NT2/D1 (cell line): ENCODE measurements at places on chromosomes 2 and 18.

GRCh38 chr18:2968606-2969005 lies 44.3 kb downstream of the LPIN2 start:
- DNase-seq, result no peak

DNA sequence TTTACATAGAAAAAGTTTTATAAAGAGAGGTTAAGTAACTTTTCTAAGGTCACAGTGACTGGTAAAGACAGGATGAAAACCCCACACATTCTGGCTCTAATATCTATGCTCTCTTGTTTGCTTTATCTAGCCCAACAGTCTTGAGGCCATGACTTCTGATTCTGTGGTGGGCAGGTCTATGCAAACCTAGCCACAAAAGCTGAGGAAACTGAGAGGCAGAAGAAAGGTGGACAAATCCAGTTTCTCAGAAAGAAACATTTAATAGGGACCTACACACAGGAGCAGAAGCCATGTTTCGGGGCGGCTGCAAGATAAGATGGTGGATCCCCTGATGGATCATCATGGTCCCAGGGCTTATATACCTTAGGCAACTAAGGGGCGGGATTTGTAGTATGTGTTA lies 21.8 kb downstream of the HSPD1 start:
- no peak for DNase-seq

GRCh38 chr2:32965523-32966171 lies 18.9 kb downstream of the LTBP1 start:
- no peak for DNase-seq

- DNase-seq, result no peak
Measured at GRCh38 chr2:221614274-221614673, 42.2 kb upstream of the EPHA4 start.

GRCh38 chr2:241381872-241382271 lies 25.8 kb downstream of the FARP2 start:
- DNase-seq, result no peak

GRCh38 chr2:201248288-201248844 lies 12.0 kb upstream of the CASP8 start:
- DNase-seq, result no peak

- no peak for DNase-seq
Measured at GRCh38 chr2:223217373-223217772, 165.4 kb downstream of the KCNE4 start.

GRCh38 chr2:1791006-1791605 lies 46.8 kb upstream of the PXDN start:
- DNase-seq, result no peak

GRCh38 chr18:73719611-73720010 lies 428.0 kb downstream of the FBXO15 start:
- no peak for DNase-seq

DNA sequence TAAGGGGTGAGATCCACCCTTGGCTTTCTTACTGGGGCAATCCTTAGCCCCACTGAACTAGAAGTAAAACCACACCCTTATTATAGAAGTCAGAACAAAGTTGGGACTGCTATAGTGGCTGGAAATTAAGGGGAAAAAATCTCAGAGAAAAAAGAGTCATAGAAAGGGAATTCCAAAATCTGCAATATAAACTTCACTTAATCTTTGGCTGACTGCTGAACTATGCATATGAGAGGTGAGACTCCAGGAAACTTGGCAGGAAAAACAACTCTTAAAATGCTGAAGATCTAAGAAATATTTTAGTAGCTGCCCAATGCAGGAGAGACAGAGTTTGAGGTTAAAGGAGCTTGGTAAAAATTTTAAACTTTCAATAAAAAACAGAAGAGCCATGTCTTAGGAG lies 201.8 kb upstream of the FN1 start:
- DNase-seq, result no peak

- DNase-seq, result peak; percentile 32
Measured at GRCh38 chr2:16553226-16553625, 112.4 kb downstream of the CYRIA start.

GRCh38 chr18:1676387-1676786 lies 771.7 kb downstream of the ADCYAP1 start:
- DNase-seq, result no peak

- DNase-seq, result no peak
Measured at GRCh38 chr2:36731941-36732672, 35.6 kb downstream of the VIT start.

- no peak for DNase-seq
Measured at GRCh38 chr18:31436825-31437224, 10.7 kb upstream of the DSG3 start.

DNA sequence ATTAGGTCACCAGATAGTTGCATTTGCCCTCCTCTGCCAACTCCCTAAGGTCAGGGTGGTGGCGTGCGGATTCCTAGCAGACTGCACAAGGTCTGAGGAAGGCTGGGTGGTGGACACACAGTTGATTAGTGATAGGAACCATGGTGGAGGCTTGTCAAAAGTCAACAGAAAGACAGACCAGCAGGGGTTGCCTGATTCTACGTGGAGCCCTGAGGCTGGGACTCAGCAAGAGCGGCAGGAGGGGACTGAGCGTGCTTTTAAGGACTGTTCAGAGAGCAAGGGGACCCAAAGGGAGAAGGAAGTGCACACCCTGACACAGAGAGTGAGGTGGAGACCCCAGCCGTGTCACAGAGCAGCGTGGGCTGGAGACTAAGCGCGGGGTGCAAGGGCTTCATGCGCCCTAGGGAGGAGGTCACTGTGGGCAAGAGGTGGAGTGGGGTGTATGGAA lies 513.2 kb downstream of the RNF144A start:
- DNase-seq, result no peak

- DNase-seq, result no peak
Measured at GRCh38 chr2:45388541-45389100, 222.4 kb downstream of the SRBD1 start.

DNA sequence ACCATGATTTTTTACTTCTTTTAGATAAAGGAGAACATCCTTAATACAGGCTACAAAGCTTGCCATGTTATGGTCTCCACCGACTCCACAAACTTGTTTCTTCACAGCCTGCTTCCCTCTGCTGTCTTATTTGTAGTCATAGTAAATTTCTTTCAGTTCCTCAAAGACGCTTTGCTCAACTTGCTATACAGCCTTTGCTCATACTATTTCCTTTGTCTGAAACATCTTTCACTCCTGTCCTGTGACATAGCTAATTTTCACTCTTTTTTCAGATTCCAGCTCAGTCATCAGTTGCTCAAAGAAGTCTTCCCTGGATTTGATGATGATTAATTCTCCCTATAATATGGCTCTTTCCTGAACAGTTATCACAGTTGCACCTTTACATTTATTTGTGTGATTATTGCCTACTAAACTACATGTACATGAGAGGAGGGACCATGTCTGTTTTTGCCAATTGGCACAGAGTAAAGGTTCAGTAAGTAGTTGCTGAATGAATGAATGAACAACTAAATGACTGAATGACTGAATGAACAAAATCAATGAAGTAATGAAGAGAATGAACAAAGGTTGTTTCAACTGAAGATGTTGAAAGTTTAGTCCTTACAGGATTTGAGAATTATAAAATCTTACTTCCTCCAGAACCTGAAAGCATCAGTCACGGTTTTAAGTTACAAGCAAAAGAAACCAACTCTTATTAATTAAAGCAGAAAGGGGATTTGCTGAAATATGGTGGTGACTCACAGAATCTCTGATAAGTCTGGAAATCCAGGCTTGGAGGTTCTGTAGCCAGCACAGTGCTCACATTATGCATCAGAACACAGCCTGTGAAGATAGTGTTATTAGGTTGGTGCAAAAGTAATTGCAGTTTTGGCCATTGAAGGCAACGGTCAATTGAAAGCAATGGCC lies 186.4 kb upstream of the FAM98A start:
- no peak for DNase-seq

- DNase-seq, result no peak
Measured at GRCh38 chr2:168188002-168188401, 59.4 kb downstream of the STK39 start.

- DNase-seq, result no peak
Measured at GRCh38 chr2:44167311-44167907, 1.3 kb upstream of the PPM1B start.

GRCh38 chr2:48391616-48392015 lies 138.3 kb upstream of the STON1 start:
- no peak for DNase-seq

GRCh38 chr18:67142604-67143003 lies 373.9 kb downstream of the DSEL start:
- no peak for DNase-seq

- no peak for DNase-seq
Measured at GRCh38 chr2:216787851-216788540, 71.9 kb downstream of the TNP1 start.

DNA sequence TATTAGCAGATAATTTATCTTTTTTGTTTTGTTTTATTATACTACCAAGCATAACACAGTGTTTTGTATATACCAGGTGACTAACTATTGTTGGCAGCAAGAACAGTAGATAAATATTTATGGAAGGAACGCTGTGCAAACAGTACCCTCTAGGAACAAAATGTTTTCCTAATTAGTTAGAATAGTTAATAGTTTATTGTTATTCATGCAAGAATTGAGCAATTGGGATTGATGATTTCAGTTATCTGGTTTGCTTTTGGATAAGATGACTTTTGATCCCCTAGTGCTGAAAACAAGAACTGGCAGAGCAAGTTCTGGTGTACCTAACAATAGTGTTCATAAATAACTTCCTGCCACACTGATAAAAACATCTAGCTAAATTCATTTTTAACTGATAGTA lies 323.3 kb downstream of the TGIF1 start:
- no peak for DNase-seq

DNA sequence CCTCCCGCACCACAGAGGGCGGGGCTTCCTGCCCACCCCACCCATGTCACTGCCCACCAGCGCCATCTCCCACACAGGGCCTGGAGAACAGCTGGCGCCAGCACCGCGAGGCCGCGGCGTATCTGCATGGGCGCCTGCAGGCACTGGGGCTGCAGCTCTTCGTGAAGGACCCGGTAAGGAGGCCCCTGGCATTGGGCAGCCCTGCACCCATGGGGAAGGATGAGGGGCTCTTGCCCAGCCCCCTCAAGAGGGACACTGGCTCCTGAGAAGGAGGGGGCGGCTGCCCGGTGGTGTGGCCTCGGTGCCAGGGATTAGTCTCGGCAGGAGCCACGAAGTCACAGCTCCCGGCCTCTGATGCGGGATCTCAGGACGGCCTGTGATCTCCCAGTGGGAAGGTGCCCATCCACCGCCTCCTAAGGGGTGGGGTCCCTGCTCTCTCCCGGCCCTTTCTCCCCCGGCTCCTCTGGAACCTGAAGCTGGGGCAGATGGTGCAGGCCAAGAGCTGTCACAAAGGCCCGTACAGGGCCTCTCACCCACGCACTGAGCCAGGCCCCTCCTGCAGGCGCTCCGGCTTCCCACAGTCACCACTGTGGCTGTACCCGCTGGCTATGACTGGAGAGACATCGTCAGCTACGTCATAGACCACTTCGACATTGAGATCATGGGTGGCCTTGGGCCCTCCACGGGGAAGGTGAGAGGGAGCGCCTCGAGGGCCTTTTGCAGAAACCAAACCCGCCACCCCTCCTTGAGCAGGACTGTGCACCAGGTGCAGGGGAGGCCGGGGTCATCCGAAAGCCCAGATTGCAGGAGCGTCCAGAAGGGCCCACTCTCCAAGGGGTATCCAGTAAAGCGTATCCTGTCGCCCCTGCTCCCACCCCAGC lies 9.1 kb downstream of the AGXT start:
- DNase-seq, result no peak

- no peak for DNase-seq
Measured at GRCh38 chr18:76480913-76481312, 14.1 kb downstream of the ZNF516 start.

DNA sequence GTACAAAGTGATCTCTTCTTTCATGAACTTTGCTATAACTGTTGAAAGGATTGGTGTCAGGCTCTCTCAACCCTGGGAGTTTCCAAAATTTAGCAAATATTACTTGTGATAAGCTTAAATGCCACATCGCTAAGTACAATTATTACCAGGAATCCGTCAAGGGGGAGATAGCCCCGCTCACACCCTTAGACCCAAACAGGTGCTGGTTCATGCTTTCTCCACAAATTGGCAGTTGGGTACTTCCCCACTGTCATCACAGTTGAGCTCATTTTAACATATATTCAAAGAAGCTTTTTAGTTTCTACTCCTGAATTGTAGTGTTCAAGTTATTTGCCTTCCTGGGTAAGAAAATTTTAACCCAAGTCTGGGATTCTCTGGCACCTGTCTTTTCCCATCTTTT lies 29.8 kb upstream of the EPB41L5 start:
- no peak for DNase-seq

GRCh38 chr2:205076405-205076804 lies 531.1 kb downstream of the PARD3B start:
- no peak for DNase-seq

GRCh38 chr2:206890179-206890578 lies 49.1 kb upstream of the CPO start:
- no peak for DNase-seq

- no peak for DNase-seq
Measured at GRCh38 chr18:25650201-25650941, 298.4 kb upstream of the ZNF521 start.

- no peak for DNase-seq
Measured at GRCh38 chr2:171210864-171211431, 50.3 kb upstream of the TLK1 start.

DNA sequence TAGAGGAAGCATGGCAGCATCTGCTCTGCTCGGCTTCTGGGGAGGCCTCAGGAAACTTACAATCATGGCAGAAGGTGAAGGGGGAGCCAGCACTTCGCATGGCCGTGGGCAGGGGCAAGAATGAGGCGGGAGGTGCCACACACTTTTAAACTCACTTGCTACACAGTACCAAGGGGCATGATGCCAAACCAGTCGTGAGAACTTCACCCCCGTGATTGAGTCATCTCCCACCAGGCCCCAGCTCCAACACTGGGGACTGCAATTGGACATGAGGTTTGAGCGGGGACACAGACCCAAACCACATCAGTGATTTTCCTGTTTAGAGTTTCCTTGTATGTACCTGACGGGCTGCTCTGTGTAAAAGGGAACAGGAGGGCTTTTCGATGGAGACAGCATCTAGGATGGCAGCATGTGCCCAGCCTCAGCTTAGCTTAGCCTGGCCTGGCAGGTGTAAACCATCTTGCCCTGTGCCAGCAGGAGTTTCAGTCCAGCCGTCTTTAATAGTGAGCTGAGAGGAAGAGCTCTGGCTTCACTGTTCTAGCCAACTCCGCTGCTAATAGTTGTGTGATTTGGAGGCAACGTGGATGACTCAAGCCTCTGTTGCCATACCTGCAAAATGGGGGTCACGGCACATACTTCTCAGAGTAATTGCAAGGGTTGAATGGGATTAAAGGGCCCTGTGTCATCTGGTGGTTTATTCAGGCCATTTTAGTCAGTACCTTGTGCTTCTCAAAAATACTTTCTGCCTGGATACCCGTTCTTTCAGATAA lies 101.8 kb downstream of the ASAP2 start:
- DNase-seq, result no peak

DNA sequence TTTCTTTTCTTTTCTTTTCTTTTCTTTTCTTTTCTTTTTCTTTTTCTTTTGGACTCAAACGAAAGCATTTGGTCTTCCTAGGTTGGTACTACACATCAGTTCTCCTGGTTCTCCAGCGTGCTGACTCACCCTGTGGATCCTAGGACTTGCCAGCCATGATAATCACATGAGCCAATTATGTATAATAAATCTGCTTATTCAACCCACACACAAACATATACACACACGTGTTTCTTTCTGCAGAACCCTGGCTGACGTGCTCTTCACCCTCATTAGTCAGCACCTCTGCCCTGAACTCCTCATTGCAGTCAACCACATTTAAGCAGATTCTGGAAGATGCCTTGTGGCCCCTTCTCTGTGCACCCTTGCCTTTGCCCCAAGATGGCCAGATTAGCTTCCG lies 162.4 kb upstream of the MYT1L start:
- DNase-seq, result no peak
